ENCODE measurements at places on chromosomes 5 and 9. TPM values are rescaled to one million over a fixed set of nuclear protein-coding genes. Genes with fewer than 3 reads are reported as not detected.

RUFY1 gene
- total RNA-seq = 27.6 TPM

APBA1 gene
- total RNA-seq = 0.16 TPM

CA9 gene
- total RNA-seq = 4.3 TPM

MAMDC4 gene
- total RNA-seq = 2.6 TPM

LRRC26 gene
- total RNA-seq = 1.5 TPM

WWC1 gene
- total RNA-seq = 86.6 TPM

CD14 gene
- 4.3 TPM for total RNA-seq

ANAPC2 gene
- total RNA-seq = 30.6 TPM

RFESD gene
- total RNA-seq = 2.1 TPM

ADAMTS16 gene
- total RNA-seq = 1.9 TPM
